ENCODE measurements at places on chromosomes 16 and 17.

DNA sequence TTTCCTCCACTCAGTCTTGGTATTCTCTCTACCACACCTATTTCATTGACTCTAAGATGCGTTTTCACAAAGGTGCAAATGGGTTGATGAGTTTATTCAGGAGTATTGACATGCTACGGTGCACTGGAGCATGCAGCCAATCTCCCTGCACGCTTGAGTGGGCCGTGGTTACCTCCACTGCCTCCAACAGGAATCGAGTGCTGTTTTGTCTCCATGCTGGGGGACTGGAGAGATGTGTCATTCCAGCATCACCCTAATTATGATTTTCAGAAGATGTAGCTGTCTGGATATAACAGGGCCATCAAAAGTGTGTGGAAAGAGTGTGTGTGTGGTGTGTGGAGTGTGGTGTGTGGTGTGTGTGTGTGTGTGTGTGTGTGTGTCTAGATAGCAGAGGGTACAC, 351.6 kb upstream of the ZFHX3 start:
- no peak for DNase-seq

- no peak for DNase-seq
These were observed 2.2 kb downstream of the MT3 start for GRCh38 chr16:56591377-56592060.

DNA sequence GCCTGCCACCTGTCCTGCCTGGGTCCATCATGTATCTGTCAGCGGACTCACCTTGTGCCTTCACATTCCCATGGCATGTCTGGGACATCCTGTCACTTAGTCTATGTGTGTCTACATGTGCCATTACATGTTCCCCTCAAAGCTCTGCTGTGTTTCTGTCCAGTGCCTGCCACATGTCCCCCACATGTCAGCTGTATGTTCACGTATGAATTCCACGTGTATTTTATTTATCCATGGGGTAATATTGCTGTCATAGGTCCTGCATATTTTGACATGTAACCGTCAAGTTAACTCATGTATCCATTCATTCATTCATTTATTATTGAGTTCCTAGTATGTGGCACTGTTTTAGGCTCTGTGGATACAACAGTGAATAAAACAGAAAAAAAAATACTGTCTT, 20.8 kb downstream of the TMEM92 start:
- no peak for DNase-seq

DNA sequence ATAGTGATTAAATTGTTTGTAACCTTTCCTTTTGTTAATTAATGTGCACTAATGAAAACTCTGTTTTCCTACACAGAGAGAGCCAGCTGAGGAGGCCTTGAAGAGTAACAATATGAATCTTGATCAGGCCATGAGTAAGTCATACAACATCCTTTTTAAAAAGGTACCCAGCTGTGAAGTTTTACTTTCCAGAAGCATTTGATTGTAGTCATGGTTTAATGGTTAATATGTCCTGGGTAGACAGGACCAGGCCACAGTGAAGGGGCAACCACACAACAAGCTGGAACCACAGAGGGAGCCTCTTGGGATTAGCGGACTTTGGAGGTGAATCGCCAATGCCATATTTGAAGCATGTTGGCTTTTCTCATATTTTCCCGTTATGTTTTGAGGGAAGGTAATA, 55.6 kb downstream of the TMC6 start:
- no peak for DNase-seq

DNA sequence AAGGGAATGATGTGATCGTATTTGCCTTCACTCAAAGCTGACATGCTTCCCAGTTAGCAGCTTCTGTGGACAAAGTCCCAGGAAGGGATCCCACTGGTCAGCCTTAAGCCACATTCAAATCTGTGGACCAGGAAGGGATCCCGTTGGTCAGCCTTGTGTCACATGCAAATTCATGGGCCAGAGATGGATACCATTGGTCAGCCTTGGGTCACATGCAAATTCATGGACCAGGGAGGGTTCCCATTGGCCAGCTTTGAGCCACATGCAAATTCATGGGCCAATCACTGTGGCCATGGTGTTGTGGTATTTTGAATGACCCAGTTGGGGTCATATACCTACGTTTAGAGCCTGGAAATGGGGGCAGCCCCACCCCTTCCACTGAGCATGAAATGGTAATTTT, 201.6 kb downstream of the HS3ST4 start:
- DNase-seq, result no peak

GRCh38 chr16:19841184-19841583, 43.5 kb downstream of the GPRC5B start:
- no peak for DNase-seq

DNA sequence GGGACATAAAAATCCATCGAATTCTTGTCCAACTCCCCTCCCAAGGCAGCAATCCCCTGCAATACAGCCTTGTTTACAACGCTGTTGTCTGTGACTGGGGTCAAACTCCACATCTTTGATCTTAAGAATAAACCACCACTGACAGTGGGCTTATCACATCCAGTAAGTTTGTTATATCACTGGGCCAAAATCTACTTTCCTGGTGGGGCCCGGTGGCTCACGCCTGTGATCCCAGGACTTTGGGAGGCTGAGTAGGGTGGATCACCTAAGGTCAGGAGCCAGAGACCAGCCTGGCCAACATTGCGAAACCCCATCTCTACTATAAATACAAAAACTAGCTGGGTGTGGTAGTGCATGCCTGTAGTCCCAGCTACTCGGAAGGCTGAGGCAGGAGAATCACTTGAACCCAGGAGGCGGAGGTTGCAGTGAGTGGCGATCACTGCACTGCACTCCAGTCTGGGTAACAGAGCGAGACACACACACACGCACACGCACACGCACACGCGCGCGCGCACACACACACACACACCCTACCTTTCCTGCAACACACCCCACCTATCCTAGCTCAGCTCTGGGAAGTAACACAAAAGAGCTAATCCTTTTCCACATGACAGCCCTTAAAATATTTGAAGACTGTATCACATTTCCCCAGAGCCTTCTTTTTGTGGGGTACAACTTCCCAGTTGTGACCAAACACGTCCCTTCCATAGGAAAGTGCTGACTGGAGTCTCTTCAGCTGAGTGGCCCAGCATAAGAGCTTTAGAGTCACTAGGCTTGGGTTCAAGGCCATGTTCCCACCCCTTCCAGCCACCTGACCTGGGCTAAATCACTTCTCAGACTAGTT, 20.9 kb upstream of the ABCC1 start:
- no peak for DNase-seq

- no peak for DNase-seq
These were observed 6.4 kb upstream of the ZNF750 start for GRCh38 chr17:82846061-82846691.

GRCh38 chr16:17768257-17768656, 297.5 kb upstream of the XYLT1 start:
- DNase-seq, result no peak

- no peak for DNase-seq
These were observed 9.0 kb upstream of the MAPK3 start for GRCh38 chr16:30131869-30132475.

DNA sequence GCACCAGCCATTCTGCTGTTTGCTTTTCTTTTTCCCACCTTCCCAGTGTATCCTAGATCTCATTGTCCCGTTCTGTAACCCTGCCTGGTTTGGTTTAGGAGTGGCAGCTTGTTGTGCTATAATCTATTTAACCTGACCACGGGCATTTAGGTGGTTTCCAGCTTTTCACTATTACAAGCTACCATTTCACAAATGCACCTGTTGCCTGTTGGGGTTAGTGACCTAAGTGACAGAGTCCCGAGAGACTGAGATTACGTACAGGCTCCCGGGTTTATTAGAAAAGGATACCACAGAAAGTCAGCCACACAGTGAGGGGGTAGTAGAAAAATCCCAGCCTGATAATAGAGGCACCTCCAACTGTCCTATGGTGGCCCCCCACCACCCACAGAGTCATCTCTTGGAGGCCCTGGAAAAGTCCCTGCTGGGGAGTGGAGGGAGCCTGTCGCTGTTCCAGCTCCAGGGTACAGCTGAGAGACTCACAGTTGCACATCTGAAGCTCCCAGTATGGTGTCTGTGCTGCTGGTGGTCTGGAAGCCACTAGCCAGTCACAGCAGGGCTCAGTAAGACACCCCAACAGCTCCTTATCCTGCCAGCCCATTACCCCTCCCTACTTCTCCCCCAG, 21.2 kb downstream of the CLEC16A start:
- DNase-seq, result no peak

DNA sequence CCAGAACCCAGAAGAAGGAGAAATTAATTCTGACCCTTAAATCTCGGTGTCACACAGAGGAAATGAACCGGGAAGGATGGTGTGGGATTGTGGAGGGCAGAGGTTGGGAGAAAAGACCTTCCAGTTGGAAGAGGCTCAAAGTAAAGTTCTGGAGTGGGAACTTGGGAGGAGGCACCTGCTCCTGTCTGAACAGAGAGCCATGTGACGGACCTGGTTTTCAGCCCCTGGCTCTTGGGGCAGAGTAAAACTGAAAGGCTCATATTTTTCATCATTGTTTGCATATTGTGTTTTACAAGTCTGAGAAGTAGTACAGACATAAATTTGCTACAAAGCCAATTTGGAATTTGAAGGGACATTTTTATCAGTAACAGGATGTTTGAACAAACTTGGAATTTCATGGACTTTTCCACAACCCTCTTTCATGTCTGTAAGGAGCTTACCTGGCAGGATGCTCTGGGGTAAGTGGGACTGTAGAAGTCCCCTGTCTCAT, 24.4 kb upstream of the SEC14L1 start:
- DNase-seq, result no peak

DNA sequence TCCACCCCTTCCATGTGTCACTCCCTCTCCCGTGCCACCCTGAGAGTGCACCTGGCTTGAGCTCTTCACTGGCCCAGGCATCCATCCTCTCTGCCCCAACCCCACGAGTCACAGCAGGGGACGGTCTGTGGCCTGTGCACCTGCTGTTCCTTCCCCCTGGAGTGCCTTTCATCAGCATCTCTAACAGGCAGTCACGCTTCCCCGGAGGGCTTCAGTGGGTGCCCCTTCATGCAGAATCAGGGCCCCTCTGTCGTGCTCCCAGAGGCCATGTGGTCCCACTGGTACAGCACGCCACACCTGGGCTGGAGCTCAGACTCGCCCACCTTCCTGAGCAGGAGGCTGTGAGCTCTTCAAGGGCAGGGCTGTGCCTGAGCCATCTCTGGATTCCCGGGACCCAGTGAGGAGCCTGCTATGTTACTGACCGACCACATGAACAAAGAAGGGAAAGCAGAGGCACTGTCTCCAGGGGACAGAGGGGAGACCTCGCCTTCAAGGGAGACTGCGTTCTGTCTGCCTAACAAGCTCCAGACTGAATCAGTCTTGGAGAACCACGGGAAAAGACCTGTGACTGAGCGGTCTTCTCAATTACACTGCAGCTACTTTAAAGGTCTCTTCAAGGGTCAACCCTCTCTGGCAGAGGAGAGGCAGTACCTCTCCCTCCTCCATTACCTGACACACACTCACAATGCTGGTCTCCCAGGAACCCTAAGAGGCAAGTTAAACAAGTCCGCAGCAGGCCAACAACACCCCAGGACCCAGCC, 78.8 kb upstream of the DOC2B start:
- DNase-seq, result no peak

GRCh38 chr17:34723875-34724274, 144.5 kb downstream of the TMEM132E start:
- no peak for DNase-seq

DNA sequence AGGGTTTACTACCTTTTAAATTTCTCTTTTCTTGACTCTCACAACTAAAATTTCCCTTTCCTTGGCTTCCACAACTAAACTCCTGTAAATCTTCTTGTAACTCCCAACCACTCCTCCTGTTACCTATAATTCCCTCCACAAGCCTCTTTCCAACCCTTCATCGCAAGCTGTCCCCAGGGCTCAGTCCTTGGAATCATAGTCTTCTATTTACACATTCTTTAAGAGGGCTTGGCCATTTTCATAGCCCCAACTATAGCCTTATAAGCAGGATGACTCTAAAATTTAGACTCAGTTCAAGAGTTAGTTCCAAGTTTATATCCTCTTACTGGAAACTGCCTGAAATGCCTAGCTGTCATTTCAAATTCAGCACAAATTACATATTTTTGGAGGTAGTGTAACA, 23.9 kb downstream of the GLG1 start:
- no peak for DNase-seq

- DNase-seq, result no peak
These were observed 13.6 kb downstream of the CDC42EP4 start for GRCh38 chr17:73297934-73298861.

DNA sequence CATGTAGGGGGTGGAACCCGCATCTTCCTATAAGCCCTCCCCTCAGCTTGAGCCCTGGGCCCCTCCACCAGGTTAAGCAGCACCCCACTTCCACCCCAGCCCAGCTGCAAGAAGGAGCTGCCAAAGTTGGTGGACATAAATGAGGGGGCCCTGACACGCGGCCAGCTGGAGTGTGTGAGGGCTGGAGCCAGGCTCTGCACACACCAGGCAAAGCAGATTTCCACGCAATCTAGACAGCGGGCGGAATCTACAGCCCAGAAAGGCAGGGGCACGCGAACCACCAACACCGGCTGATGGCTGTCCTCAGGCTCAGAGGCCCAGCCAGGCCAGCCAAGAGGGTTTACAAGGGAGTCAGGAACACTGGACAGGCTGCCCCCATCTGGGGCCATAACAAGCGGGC, 171.2 kb downstream of the ZNF423 start:
- DNase-seq, result no peak

DNA sequence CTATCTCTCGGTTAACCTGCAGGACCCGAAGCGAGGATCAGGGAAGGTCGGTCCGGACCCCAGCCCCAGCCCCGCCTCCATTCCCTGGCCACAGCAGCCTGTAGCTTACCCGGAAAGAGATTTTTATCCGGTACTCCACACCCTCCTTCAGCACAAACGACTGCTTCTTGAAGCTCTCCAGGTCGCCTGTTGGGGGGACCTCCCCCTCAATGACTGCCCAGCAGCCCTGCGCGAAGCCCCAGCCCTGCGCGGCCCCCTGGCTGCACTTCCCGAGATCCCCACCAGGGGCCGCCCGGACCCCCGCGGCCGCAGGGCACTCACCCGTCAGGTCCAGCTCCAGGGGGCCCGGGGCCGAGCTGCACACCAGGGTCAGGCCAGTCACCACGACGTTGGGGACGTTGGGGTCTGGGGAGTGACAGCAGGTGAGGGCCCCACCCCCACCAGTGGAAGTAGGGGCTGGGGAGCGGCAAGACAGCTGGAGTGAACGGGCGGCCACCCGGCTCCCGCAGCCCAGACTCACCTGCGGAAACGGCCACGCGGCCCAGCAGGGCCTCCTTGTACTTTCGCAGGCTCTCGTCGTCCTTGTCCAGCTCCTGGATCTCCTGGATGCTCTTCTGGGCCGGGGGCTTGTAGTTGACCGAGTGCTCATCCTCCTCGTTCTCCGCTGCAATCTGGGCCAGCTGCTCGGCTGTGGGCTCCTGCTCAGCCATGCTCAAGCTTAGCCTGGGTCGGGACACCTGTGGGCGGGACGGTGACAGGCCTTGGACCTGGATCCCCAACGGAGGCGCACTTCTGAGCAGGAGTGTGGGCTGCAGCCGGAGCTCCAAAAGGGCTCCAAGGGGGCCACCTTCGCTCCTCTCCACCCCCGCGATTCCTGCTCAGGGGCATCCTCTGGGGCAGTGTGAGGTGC, 1.7 kb downstream of the ARHGDIA start:
- no peak for DNase-seq

- no peak for DNase-seq
These were observed 42.9 kb downstream of the BAHCC1 start for GRCh38 chr17:81438007-81438659.

- no peak for DNase-seq
These were observed 38.4 kb upstream of the FOXF1 start for GRCh38 chr16:86471896-86472295.

- DNase-seq, result no peak
These were observed 78.9 kb downstream of the ABCC6 start for GRCh38 chr16:16144416-16144815.
